ENCODE measurements at places on chromosomes 2 and 18.

DNA sequence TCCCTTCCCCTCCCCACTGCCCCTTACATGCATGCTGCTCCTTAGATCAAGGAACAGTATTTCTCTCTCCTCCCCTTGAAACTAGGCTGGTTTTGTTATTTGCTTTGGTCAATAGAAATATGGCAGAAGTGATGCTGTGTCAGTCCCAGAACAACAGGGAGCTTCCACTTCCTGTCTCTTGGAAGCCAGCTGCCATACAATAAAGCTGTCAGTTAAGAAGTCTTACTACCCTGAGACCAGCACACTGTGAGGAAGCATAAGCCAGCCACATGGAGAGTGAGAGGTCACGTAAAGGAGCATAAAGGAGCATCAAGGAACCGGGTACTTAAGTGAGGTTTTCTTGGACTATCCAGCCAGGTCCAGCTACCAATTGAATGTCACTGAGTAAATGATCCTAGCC, 126.6 kb downstream of the NOL4 start:
- no peak for DNase-seq

DNA sequence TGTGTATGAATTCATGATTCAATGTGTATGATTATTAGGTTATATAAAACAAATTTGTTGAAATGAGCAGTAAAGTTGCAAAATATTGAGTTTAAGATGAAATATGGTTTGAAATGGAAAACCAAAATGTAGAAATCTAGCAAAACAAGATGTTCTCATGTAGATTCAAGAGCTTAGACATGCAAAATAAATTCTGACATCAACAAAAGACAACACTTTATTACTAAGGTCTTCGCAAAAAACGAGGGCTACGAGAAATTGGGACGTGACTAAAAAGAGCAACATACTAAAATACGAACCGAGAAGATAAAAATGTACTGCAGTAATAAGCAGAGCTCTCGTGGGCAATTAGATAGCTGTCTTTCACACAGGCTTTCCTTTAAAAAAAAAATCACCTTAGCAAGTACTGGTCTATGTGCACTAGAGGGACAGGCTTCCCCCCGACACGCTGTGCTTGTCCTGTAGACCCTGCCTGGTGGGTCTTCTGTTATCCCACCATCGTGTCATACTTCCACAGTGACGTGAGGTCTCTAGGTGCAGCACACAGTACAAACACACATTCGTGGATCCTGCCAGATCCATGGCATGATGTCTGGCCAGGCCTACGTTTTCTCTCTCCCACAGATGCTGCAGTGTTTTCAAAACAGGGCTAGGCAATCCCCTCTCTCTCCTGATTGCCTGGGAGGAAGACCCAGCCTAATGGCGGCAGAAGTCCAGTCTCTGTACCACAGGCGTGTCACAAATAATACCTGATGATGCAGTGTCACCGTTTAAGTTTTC, 240.8 kb downstream of the TCF4 start:
- no peak for DNase-seq

DNA sequence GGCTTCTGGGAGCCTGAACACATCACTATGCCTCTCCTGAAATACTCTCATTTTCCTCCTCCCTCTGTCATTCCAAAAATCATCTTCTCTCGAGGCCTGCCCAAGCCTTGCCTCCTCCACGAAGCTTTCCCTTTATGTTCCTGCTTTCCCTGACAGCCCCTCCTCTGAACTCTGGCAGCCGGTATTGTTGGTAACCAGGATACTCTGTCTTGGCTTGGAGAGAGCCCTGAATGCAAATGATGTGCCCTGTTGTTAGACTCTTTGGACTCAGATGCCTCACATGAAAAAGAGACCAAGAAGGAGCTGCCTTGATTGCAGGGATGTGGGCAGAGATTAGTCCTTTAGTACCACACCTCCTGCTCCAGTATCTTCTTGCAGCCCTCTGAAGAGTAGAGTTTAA, 138.5 kb upstream of the DLX2 start:
- DNase-seq = no peak

DNA sequence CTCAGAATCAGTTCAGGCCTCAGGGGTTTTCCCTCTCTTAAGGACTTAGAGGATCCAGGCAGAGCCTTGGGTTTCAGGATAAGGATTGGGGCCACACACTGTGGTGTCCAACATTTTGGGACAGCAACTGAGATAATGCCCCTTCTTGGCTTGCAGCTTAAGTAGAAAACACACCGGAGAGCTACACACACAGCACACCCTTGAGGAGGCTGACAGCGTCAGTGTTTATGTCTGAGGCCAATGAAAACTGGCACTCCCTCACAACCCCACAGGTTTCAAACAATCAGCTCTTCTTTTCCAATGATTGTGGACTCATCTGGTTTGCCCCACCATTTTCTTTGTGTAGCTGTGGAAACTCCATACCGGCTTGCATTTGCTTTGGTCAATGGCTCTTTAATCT, 257.7 kb downstream of the CDCA7 start:
- no peak for DNase-seq

DNA sequence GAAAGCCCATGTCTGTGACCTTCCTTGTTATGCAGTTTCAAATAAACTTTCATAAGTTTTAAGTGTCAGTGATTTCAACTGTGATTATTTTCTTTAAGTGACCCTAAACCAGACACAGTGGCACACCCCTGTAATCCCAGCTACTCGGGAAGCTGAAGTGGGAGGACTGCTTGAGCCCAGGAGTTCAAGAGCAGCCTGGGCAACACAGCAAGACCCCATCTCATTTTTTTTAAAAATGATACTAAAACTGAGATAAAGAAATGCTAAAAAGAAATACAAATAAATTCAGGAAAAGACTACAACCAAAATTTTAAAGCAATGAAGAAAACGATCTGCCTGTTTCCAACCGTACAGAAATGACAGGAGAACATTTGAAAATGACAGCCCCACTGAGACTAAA, 54.2 kb downstream of the ROCK2 start:
- no peak for DNase-seq

- no peak for DNase-seq
Observed at GRCh38 chr2:124797049-124797448, 772.0 kb downstream of the CNTNAP5 start.

All from cardiac muscle cell (in vitro differentiated cells and primary cell).